ENCODE measurements at places on chromosomes 16 and 17. TPM values are rescaled to one million over a fixed set of nuclear protein-coding genes. Genes with fewer than 3 reads are reported as not detected.

The SLC5A11 gene
- not detected for total RNA-seq

GRCh38 chr17:69404399-69404798 is 10.1 kb upstream of the MAP2K6 start:
- no peak for DNase-seq

DNA sequence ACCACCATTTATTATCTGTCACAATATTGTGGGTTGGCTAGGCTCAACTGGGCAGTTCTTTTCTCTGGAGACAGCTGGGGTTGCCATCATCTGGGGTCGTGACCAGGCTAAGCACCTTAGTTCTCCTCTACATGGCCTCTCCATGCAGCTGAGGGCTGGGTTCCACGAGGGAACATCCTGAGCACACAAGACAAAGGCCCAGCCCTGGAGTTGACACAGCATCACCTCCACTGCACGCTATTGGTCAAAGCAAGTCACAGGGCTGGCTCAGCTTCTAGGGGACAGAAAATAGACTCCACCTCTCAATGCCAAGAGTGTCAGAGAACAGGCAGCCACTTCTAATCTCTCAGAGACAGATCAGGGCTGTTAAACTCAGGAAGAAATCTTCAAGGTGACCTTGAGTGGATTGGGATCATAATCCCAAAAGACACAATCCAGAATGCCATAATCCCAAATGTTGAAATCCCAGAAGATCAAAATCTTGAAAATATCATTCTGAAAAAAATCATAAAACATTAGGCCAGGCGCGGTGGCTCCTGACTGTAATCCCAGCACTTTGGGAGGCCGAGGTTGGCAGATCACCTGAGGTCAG is 13.0 kb upstream of the USP10 start:
- DNase-seq = no peak

DNA sequence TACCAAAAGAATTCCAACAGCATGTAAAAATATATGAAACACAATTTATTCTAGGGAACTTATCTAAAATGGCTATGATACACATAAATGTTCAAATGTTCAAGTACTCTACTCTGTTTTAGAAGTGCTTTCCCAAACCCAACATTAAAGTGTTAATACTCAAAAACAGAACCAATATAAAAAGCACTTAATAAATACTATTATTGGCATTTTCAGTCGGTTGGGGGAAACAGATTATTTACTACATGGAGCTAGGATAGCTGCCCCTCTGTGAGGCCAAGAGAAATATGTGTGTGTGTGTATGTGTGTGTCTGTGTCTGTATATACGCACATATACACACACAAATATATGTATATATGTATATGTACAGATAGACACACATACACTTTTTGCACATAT is 32.1 kb upstream of the BRIP1 start:
- DNase-seq = no peak

The PRSS27 gene
- 3.0 TPM for total RNA-seq

The TCAP gene
- 1.4 TPM for total RNA-seq

GRCh38 chr16:65917466-65917865 is 449.0 kb upstream of the CDH5 start:
- no peak for DNase-seq

GRCh38 chr17:6927290-6928126 is 68.3 kb upstream of the ALOX12 start:
- DNase-seq = peak; percentile 33

GRCh38 chr17:82942166-82943130 is 102.6 kb upstream of the ZNF750 start:
- no peak for DNase-seq

GRCh38 chr16:50603206-50604064 is 55.2 kb downstream of the NKD1 start:
- DNase-seq = peak; percentile 60

DNA sequence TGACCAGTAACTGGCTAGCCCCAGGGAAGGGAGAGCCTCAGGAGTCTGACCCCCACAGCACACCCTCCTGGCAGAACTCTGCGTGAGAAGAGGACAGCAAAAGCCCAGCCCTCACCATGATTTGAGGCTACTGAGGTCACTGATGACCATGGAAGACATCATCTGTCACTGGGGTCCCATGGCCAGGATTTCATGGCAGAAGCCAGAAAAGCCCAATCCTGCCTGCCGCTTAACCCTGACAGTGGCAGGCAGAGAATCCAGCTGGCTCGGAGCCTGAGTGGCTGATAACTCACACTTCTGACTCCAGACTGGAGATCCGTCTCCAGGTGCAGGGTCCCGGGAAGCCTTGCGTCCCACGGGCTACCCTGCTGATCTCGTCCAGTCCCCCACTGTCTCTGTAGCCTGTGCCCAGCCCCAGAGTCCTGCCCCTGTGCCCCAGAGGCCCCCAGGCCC is 17.5 kb downstream of the GRIN2C start:
- DNase-seq = no peak

- peak; percentile 21 for DNase-seq
These were observed 506.1 kb downstream of the CDH11 start for GRCh38 chr16:64615630-64616280.

GRCh38 chr17:27478901-27479538 is 22.8 kb downstream of the KSR1 start:
- DNase-seq = no peak

The KRT28 gene
- total RNA-seq = not detected

GRCh38 chr17:3990386-3991127 is 26.3 kb upstream of the ATP2A3 start:
- DNase-seq = peak; percentile 12

The ZNF597 gene
- total RNA-seq = 4.7 TPM

- DNase-seq = no peak
These were observed 40.2 kb downstream of the CNOT1 start for GRCh38 chr16:58589326-58589905.

- no peak for DNase-seq
These were observed 63.6 kb downstream of the VMP1 start for GRCh38 chr17:59771093-59771492.

Measured in astrocyte (in vitro differentiated cells and primary cell).